ENCODE measurements at places on chromosomes 5 and 9.

DNA sequence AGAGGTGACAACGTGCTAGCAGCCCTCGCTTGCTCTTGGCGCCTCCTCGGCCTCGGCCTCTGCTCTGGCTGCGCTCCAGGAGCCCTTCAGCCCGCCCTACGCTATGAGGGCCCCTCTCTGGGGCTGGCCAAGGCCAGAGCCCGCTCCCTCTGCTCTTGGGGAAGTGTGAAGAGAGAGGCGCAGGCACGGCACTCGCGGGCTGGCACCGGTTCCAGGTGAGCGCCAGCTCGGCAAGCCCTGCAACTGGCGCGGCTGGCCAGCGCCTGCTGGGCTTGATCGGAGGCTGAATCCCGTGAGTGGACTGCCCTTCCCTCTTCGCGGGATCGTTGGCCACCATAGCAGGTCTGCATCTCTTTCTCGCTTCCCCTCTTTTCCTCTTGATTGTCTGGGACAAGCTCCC is 298.0 kb upstream of the PTPRD start:
- no peak for DNase-seq

DNA sequence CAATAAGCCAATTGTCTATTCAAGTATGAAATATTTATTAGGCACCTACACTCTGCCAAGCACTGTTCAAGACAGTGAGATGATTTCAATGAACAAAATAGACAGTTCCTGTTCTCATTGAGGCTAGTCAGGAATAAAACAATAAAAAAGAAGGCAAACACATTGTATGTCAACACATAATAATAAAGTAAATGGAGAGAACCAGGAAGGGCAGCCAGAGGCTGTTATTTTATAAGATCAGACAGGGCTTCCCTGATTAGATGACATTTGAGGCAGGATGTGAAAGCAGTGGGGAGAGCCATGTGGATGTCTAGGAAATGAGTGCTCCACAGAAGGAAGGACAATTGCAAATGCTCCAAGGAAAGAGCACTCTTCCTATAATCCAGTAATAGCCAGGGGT is 2371.1 kb downstream of the MAT2B start:
- no peak for DNase-seq

DNA sequence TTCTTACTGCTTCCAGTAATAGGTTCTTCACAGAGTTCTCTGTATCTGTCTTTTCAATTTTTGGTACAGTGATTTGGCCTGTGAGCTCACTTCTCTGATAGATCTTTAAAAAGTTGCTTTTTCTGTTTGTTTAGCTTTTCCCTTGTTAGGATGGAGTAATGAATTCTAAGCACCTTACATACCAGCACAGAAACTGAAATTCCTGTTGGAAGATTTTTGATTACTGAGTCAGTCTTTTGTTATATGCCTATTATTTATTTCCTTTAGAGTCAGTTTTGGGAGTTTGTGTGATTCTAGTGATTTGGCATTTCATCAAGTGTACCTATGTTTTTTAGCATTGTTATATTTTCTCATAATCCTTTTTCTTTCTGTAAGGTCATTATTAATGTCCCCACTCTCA is 37.6 kb upstream of the IPPK start:
- no peak for DNase-seq

GRCh38 chr5:58255386-58255785 is 204.5 kb downstream of the PLK2 start:
- no peak for DNase-seq

- DNase-seq: no peak
These were observed 77.6 kb upstream of the LMX1B start for GRCh38 chr9:126536131-126536530.

DNA sequence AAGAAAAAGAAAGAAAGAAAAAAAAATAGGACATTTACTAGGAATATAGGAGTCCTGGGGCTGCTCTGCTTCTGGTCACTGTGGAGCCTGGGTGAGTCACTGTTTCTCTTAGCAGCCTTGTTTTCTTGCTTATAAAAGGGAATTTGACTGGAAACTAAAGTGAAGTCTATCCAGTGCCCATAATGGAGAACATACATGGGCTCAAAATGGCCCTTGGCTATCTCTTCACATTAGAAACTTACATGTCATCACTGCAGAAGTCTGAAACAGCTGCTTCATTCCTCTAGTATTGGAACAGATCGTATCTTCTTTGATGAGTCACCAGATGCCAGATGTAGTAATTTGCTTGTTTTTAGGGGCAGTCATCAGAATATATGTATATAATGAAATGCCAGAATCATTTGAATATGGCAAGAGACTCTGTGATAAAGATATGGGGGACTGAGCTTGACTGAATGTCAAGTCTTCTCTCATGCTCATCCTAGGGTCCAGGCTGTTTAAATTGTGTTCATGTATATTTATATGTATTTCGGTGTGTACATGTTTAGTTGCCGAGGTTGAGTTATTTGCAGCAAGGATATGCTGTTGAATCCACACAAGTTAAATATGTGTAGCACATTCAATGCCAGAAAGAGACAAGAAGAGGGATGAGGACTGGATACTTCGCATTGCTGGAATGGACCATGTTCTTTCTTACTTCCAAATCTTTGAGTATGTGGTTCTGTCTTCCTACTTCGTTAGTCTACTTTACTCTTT is 56.7 kb downstream of the SGCD start:
- DNase-seq: no peak

DNA sequence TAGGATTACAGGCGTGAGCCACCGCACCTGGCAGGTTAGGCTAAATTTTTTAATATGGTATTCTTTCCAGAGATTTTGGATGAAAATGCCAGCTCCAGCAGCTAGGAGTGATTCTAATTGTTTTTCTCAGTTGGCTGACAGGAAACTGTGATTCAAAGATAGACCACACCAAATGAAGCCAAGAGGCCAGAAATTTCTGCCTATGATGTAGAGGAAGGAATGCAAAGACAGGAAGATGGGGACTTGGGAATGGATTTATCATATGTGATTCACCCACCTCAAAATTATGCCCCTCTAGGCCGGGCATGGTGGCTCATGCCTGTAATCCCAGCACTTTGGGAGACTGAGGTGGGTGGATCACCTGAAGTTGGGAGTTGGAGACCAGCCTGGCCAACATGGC is 53.3 kb downstream of the UGCG start:
- peak; percentile 83 for DNase-seq

- no peak for DNase-seq
These were observed 288.4 kb downstream of the CAAP1 start for GRCh38 chr9:26604076-26604662.

GRCh38 chr5:87539839-87540238 is 127.1 kb upstream of the CCNH start:
- no peak for DNase-seq

DNA sequence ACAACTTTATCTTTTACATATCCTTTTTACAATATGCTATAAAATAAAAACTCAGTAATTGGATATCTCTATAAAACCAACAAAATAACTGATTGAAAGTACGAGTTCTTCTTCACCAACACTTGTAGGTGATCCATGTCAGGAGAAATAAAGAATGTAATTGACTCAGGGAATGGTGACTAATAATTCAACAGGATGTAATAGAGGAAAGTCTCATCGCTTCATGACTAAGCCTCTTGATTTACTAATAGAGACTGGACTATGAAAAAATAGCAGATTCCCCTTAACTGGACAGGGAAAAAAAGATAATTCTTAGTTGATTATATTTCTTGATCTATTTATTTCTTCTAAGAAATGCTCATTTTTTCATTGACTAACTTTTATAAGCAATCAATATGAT is 507.7 kb upstream of the PTGER4 start:
- peak; percentile 73 for DNase-seq

DNA sequence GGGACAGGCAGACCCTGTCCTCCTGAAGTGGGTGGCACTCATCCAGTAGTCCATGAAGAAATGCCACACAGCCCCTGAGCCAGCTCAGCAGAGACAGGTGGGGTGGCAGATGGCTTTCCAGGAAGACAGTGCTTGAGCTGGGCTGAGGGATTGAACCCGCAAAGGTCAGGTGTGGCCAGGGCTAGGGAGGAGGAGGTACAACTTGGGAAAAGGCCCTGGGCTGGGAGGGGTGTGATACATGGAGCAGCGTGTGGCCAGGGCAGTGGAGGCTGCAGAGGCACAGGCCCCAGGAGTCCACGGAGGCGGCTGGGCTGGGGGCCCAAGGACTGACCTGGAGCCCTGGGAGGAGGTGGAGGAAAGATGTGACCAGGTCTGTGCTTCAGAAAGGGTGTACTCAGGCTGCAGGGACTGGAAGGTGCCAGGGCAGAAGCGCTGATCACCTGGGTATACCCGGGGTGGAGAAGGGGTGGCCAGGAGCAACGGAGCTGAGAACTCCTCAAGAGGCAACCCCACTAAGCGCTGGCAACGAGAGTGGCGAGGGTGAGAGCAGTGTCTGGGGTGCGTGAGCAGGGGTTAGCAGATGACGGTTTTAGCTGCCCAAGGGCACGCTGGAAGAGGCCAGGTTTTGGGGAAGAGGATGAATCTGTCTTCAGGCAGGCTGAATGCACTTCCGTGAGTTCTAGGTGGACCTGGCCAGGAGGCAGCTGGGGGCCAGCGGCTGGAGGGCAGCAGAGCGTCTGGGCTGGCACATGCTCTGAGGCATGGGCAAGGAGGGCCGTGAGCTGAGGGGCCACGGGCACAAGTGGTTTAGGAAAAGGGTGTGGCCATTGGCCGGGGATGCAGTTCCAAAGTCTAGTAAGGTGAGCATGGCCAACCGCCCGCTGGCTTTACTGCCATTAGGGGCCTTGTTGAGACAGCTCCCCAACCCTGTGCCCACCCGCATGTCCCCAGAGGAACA is 3.9 kb upstream of the RABL6 start:
- DNase-seq: no peak

GRCh38 chr5:91283899-91284298 is 99.2 kb downstream of the ARRDC3 start:
- DNase-seq: no peak

DNA sequence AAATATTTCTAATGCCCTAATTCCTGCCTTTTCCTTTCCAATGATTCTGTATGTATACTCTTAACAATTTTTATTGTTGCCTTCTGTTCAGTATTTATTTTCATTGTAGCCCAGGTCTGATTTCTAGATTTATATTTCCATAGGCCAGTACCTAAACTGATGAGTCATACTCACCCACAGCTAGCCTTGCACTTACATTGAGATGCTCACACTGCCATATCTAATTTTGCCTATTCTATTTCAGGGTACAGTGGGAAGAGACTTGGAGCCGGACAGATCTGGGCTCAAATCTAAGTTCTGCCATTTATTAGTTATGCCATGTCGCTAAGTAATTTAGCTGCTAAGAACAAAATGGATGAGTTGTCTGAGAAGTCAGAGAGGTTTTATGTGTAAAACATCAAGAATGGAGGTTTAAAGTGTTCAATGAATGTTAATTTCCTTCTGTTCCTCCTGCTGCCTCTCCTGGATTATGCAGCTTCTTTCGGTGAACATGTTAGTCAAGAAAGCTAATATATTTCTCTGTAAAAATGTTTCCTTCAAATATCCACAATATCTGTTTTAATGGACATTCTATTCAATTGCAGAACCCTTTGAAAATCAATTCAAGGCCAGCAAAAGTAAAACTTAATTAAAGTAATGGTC is 62.3 kb upstream of the CDK5RAP2 start:
- DNase-seq: no peak

- peak; percentile 55 for DNase-seq
These were observed 271.9 kb upstream of the ADAMTS16 start for GRCh38 chr5:4868140-4868735.

DNA sequence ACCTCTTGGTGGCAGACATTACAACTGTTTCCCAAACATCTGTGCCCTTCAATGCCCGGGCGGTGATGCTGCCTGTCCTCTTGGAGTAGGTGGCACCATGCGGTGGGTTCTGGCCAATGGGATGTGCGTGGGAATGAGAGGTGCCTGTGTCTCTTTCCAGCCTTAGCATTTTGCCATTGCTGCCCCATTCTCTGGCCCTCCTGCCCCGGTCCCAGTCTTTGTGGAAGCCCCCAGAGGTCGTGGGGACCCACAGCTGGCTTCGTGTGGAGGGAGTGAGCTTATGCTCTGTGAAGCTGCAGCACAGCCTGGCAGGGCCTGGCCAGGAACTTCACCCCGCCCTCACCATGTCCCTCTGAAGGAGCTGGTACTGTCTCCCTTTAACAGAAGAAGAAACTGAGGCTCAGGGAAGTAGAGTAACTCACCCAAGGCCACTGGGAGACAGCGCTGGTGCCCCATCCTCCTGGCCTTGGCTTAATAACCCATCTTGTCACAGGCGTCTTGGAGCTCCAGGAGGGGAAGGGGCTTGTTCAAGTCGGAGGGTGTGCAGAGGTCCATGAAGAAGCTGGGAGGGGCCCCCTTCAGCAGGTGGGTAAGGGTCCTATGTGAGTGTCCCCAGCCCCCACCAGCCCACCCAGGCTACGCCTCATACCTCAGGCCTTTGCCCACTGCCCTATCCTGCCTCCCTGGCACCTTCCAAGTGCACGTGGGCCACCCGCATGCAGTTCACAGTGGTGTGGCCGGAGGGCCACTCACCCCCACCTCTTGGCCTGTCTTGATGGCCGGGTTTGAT is 173.6 kb downstream of the GAPVD1 start:
- no peak for DNase-seq

DNA sequence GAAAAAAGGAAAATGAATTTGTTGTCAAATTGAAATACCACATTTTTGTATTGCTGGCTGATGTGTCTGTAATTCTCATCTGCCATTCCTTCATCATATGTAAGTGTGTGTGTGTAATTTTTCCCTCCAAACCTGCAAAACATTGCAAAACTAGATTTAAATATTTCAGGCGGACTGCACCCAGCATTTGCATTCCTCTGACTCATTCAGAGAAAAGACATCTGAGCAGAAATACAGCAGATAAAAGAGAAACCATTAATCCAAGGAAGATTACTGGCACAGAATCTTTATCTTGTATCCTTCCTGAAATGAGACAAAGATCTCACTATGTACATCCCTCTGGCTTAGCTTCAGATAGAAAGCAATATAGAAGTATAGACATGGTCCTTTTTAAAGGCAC is 275.3 kb downstream of the TMEM38B start:
- DNase-seq: no peak

- peak; percentile 88 for DNase-seq
These were observed 92.0 kb upstream of the DNAH5 start for GRCh38 chr5:14036514-14036913.

DNA sequence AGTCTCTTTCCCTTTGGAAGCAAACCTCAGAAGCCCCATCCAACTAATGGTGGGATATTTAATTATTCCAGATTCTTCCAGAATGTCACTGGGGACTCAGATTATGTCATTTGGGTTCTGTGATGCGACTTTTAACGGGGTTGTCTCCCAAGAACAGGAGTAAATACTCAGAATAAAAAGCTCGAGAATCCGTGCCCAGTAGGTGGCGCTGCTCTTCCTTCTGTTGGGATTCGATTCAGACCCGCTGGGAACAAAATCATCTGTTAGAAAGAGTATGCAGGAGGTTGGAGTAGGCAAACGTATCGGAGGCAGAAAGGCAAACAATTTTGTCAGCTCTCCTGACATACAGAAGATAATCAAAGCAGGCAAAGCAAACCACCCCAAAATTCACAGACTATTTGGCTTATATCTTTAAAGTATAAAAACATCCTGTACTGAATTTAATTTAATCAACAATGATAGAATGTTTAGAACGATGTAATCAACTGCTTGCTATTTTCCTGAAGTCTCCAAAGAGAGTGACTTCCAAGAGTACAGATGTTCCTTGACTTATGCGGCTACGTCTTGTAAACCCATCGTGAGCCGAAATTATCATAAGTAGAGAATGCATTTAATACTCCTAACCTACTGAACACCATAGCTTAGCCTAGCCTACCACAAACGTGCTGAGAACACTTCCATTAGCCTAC is 169.8 kb upstream of the RAI14 start:
- DNase-seq: peak; percentile 77

- no peak for DNase-seq
These were observed 5.2 kb upstream of the ITGA2 start for GRCh38 chr5:52983731-52984636.

Measured in RCC 7860 (cell line).